ENCODE measurements at places on chromosomes 7 and 10.

DNA sequence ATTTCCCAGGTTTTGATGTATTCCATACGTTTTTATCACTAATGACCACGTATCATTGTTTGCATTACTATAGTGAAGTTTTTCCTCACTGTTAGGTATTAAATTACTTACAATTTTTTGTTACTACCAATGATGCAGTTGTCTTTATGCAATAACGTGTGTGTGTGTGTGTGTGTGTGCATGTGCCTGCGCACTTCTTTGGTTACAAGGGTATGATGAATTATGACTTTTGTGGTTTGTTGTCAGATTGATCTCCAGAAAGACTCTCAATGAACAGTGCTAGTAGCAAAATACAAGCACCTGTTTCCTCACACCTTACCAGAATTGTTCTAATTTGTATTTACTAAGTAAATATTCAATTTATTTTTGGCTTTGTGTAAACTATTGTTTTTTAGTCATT is 51.5 kb downstream of the MCMBP start:
- H3K4me3 ChIP-seq = no peak overlapping the region
- H3K4me1 ChIP-seq = no peaks in the 10 kb centered on the region
- H3K27me3 ChIP-seq = no peaks in the 10 kb centered on the region

DNA sequence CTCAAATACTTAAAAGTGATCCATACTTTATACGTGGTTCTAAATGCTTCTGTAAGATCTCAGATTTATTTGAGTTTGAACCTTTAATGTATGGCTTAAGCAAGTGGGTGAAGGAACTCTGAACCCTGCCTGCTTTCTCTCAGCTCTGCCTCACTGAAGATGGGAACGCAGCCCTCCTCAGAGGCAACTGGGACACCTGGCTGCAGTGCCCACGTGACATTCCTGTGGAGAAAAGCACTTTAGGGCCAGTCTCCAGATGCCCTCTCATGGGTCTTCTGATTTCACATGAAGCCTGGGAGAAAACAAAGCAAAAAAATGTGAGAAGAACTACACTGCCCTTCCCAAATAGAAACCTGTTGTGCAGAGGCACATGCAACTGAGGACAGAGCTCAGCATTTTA is 242.6 kb upstream of the ANKRD30A start:
- no peak overlapping the region for H3K27ac ChIP-seq
- H3K4me1 ChIP-seq = no peaks in the 10 kb centered on the region
- H3K4me3 ChIP-seq = no peak overlapping the region
- H3K27me3 ChIP-seq = no peaks in the 10 kb centered on the region

DNA sequence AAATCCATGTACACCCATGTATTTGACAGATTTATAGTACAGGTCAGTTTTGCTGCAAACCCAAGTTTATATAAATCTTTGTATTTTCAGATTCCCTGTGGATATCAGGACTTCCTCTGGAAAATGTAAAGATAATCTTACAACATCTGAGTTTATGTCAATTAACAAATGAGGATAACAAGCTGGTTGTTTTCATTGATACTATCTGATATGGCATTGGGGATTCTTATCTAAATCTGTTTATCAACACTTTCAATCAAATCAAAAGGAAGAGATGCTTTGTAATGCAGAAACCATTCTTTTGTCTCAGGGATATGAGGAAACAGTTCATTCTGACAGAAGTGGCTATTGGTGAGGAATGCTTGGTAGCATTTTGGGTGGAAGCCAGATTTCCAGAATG is 64.9 kb upstream of the FAM204A start:
- no peak for DNase-seq
- no peaks in the 10 kb centered on the region for H3K4me1 ChIP-seq
- H3K36me3 ChIP-seq = no peaks in the 10 kb centered on the region
- no peak overlapping the region for H3K4me3 ChIP-seq
- no peak overlapping the region for H3K27ac ChIP-seq

DNA sequence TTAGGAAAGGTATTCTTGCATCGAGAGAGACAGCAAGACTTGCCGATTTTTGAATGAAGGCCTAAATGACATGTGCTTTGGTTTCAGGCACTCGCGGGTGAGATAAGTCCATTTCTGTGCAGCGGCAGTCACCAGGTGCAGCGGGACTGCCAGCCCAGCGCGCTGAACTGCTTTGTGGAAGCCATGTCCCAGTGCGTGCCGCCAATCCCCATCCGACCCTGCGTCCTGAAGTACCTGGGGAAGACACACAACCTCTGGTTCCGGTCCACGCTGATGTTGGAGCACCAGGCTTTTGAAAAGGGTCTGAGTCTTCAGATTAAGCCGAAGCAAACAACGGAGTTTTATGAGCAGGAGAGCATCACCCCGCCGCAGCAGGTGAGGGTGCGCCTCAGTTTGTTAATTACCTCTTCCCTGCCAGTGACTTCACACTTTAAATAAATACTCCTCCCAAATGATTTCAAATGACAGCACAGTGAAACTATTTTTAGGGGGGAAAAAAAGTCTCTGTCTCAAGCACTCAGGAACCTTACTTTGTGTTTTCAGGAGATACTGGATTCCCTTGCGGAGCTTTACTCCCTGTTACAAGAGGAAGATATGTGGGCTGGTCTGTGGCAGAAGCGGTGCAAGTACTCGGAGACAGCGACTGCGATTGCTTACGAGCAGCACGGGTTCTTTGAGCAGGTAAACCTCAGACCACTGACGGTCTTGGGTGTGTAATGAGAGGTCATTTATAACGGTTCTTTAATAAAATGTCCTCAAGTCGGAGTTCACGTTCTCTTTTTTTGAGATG is 98.3 kb downstream of the TRRAP start:
- H3K4me3 ChIP-seq = no peak overlapping the region
- no peak overlapping the region for H3K27ac ChIP-seq
- no peaks in the 10 kb centered on the region for H3K27me3 ChIP-seq
- peaks cover 100% of the 10 kb centered on the region for H3K36me3 ChIP-seq

- H3K4me3 ChIP-seq = no peak overlapping the region
- no peak for DNase-seq
- no peaks in the 10 kb centered on the region for H3K27me3 ChIP-seq
- H3K4me1 ChIP-seq = no peaks in the 10 kb centered on the region
Observed at GRCh38 chr7:116138202-116138801, 72.0 kb upstream of the TES start.

- peak within 1 kb of the TSS; percentile 48 for H3K27ac ChIP-seq
- no peaks in the 10 kb centered on the region for H3K4me1 ChIP-seq
- no peak within 1 kb of the TSS for H3K4me3 ChIP-seq
- peak; percentile 21 for DNase-seq
- no peaks in the 10 kb centered on the region for H3K27me3 ChIP-seq
Observed at GRCh38 chr7:75772081-75773077, at the start of gene CCL26. TSS of gene CCL26 (minus strand) at chr7:75772211. CDS start at chr7:75772176, 35 bp downstream.

GRCh38 chr10:131180086-131180485 is 131.4 kb downstream of the TCERG1L start:
- DNase-seq = no peak
- no peaks in the 10 kb centered on the region for H3K4me1 ChIP-seq
- no peak overlapping the region for H3K27ac ChIP-seq
- no peaks in the 10 kb centered on the region for H3K27me3 ChIP-seq
- H3K36me3 ChIP-seq = no peaks in the 10 kb centered on the region

DNA sequence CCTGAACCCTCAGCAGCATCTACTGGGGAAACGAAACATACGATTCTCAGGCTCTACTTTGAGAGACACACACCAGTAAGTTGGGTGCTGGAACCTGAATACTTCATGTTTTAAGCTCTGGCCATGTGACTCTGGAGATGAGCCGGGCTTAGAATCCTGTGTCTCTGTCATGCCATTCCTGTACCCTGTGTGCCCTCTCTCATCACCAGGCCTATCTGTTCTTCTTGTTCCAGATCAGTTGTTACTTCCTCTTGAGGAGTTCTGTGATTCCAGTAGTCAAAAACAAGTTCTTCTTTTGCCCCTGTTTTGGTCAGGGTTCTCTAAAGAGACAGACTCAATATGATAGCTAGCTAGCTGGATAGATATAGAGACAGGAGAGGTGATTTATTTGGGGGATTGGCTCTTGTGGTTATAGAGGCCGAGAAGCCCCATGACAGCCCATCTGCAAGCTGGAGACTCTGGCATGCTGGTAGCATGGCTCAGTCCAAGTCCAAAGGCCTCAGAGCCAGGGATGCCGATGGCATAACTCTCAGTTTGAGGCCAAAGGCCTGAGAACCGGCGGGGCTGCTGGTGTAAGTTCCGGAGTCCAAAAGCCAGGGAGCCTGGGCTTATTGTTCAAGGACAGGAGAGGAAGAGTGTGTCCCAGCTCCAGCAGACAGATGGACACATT is 54.3 kb downstream of the CHN2 start:
- no peaks in the 10 kb centered on the region for H3K36me3 ChIP-seq
- DNase-seq = no peak
- H3K4me1 ChIP-seq = peaks cover 4% of the 10 kb centered on the region
- H3K27ac ChIP-seq = no peak overlapping the region
- no peaks in the 10 kb centered on the region for H3K27me3 ChIP-seq

GRCh38 chr7:130821864-130822263 is 87.9 kb upstream of the KLF14 start:
- H3K27me3 ChIP-seq = no peaks in the 10 kb centered on the region
- no peaks in the 10 kb centered on the region for H3K4me1 ChIP-seq
- no peaks in the 10 kb centered on the region for H3K36me3 ChIP-seq
- H3K27ac ChIP-seq = no peak overlapping the region
- H3K4me3 ChIP-seq = no peak overlapping the region

GRCh38 chr10:91154842-91155241 is 65.6 kb upstream of the PCGF5 start:
- no peaks in the 10 kb centered on the region for H3K36me3 ChIP-seq
- H3K4me1 ChIP-seq = no peaks in the 10 kb centered on the region
- no peak overlapping the region for H3K4me3 ChIP-seq
- no peaks in the 10 kb centered on the region for H3K27me3 ChIP-seq
- DNase-seq = no peak
- H3K27ac ChIP-seq = no peak overlapping the region

DNA sequence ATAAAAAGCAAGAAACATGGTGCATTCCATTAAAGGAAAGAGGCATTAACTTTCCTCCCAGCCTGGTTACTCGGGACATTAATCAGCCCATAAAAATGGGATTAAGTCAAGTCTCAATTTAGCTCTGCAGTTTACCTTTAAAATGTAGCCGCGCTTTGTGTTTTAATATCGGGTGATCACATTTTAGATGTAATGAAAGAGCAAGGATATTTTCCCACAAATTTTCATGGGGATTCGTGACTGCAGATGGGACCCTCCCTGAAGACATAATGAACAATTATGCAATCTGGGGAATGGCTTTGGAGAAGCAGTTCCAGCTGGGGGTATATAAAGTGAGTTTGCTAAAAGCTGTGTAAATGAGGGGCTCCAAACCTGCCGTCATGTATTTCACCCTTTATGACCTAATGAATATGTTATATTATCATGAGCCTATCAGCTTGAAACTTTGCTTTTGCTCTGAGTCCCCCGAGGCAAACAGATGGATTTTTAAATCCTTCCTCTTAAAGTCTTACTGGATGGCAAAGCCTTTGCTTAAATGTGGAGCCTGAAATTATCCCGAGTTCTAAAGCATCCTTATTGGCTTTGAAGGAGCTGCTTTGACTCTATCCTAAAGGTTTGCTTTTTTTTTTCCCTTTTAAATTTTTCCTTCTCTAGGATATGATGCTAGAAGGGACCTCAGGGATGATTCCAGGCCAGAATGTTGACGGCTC is 31.8 kb downstream of the BAMBI start:
- no peak for DNase-seq
- H3K27me3 ChIP-seq = no peaks in the 10 kb centered on the region
- H3K36me3 ChIP-seq = no peaks in the 10 kb centered on the region
- H3K27ac ChIP-seq = no peak overlapping the region

- DNase-seq = no peak
- H3K36me3 ChIP-seq = no peaks in the 10 kb centered on the region
- no peaks in the 10 kb centered on the region for H3K27me3 ChIP-seq
- no peak overlapping the region for H3K4me3 ChIP-seq
Observed at GRCh38 chr10:86103391-86104101, 263.0 kb downstream of the GRID1 start.

DNA sequence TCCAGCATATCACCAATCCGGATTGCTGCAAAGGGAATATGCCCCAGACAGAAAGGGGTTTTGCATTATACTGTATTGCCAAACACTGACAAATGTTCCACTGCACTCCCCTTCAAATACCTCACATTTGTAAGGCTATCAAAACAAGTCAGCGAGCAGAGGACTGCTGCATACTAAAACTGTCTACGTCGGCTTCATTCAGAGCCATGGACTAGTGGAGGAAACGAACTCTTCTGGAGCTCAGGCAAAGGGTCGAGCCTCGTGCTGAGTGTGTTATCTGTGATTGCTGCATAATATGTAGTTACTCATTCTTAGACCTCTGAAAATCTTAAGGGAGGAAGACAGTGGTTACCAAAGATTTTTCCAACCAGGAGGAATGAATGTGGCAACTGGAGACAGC is 200.2 kb downstream of the DYNC1I1 start:
- no peak for DNase-seq
- no peak overlapping the region for H3K27ac ChIP-seq
- no peaks in the 10 kb centered on the region for H3K27me3 ChIP-seq
- no peak overlapping the region for H3K4me3 ChIP-seq
- no peaks in the 10 kb centered on the region for H3K36me3 ChIP-seq

DNA sequence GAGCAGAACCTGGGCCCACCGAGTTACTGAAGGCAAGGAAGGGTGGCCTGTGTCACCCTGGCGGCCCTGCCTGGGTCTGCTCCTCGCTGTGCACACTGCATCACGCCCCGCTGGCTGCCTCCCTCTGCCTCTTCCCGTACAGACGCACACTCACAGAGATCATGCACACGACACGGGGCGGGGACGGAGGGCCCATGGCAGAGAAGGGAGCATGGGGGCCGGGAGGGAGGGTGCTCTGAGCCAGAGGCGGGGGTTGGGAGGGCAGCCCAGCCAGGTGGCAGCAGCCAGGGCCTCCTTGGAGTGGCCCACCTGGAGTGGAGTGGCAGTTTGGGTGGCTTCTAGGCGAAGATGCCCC is 16.6 kb downstream of the BUD23 start:
- no peak for DNase-seq
- no peak overlapping the region for H3K27ac ChIP-seq
- no peak overlapping the region for H3K4me3 ChIP-seq
- peaks cover 11% of the 10 kb centered on the region for H3K4me1 ChIP-seq

- H3K4me3 ChIP-seq = no peak overlapping the region
- no peaks in the 10 kb centered on the region for H3K4me1 ChIP-seq
- no peaks in the 10 kb centered on the region for H3K36me3 ChIP-seq
- H3K27ac ChIP-seq = no peak overlapping the region
- no peaks in the 10 kb centered on the region for H3K27me3 ChIP-seq
Observed at GRCh38 chr10:64112701-64113355, 591.6 kb downstream of the REEP3 start.

DNA sequence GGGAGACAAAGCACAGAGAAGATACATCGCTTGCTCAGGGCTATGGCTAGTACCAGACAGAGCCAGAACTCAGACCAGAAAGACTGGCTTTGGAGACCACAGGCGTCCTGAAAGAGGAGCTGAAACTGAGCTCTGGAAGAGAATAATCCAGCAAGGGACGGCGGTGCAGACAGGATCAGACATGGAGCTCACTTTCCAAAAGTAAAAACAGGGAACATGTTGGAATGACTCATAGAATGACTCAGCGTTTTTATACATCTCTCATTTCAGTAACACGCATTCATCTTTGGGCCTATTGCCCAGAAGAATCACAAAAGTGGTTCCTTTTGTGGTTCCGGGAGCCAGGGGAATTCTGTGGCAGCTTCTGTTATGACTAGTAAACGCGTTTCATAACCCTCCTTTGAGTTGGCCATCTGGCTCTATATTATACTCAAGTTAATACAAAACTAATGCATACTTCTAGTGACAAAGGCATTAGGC is 37.2 kb downstream of the PLEKHS1 start:
- H3K4me3 ChIP-seq = no peak overlapping the region
- H3K27ac ChIP-seq = no peak overlapping the region
- no peaks in the 10 kb centered on the region for H3K36me3 ChIP-seq
- DNase-seq = peak; percentile 37
- H3K27me3 ChIP-seq = no peaks in the 10 kb centered on the region

- no peaks in the 10 kb centered on the region for H3K36me3 ChIP-seq
- no peaks in the 10 kb centered on the region for H3K4me1 ChIP-seq
Observed at GRCh38 chr7:46011059-46011458, 90.0 kb upstream of the IGFBP3 start.
